ENCODE measurements at places on chromosomes 16 and 17.

- no peak for DNase-seq
Measured at GRCh38 chr17:13024016-13024415, 6.2 kb upstream of the ELAC2 start.

DNA sequence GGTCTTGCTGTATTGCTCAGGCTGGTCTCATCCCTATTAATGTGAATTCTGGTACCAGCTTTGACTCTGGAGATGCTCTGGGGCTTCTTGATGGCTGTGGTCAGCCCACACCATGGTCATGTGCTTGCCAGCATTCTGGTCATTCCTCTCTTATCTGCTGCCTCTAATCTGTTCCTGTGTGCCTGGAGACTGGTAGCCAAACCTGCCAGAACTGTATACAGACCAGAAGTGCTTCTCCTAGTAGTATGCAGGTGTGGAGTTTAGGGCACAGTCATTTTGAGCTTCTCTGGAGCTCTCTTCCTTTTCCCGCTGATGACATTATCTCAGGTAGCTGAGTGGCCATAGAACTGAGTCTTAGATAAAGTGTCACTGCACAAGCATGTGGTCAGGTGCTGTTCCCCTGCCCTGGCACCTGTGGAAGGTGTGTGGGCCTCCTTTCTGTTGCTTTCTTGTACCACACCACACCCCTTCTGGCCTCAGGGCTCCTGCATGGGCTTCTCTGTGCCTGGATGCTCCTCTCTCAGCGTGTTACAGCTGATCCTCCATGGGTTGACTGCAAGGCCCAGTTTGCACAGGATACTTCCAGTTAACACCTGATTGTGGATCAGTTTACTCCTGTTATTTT is 162.7 kb downstream of the SPECC1 start:
- DNase-seq: no peak

DNA sequence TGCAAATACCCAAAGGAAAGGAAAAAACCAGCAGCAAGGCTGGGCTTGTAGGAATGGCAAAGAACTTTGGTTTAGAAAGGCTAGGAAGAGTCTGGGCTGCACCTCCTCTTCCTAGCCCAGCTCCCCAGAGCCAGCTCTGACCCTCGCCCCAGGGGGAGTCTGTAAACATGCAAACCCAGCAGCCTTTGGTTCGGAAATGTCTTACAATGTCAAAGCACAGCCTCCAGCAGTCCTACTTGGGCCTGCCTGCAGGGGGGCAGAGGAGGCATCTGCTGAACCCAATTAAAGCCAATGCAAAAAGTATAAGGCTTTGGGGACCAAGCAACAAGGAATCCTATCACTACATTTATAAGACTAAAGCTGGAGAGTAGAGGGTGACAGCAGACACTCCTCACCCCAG is 5.0 kb upstream of the FTSJ3 start:
- no peak for DNase-seq

DNA sequence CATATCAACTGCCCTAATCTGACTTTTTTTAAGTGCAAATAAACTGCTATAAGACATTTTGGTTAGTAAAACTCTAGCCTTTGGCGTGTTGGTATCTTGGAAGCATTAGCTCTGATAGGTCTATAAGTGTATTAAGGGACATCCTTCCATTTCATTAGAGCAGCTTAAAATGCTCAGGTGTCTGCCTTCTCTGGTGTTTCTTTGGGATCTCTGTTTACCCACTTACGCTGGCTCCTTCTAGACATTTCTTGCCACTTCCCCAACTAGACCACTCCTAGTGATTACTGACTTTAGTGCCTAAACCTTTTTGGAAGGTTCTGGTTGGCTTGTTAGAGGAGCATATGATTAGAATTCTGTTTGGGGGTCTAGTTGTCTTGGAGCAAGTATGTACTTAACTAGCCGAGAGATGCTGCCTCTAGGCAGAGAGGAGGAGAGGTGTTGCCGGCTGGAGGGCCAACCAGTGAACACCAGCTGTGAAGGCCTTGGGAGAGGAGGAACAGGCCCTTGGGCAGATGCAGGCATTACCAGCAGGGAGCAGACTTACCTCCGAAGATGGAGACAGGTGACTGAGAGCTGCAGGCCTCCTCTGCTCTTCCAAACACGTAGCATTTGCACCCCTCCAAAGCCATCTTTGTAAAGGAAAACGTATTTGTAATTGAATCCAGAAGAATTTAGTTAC is 15.2 kb upstream of the CLEC18C start:
- DNase-seq: no peak

- no peak for DNase-seq
Measured at GRCh38 chr16:50562657-50563056, 14.5 kb downstream of the NKD1 start.

DNA sequence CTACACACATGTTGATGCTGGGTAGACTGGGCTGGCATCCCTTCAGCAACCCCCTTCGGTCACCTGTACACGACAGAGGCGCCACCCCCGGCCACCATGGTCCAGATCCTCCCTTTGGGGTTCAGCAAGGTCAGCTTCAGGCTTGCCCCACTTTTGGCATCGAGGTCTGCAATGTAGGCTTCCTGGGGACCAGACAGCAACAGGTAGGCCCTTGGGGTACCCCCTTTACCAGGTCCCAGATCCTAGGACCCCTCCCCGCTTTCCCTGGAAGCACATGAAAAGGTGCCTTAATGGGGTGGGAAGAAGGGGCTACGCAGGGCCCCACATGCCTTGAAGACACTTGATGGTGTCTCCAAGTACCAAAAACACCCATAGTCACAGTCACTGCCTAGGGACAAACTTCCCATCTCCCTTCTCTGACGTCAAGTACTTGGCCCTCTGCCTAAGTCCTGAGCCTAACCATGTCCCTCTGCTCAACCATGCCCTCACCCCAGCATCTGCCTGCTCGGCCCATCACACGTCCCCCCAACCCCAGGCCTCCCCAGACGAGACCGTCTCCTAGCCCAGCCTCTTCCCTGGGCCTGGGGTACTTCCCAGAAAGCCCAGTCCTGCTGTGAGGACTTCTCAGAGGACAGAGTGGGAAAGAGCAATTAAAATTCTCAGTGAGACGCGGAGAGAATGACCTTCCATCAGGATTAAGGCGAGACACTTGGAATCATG is 12.1 kb downstream of the ACLY start:
- no peak for DNase-seq
